ENCODE measurements at places on chromosomes 13 and 19.

- no peak for DNase-seq
These were observed 56.8 kb upstream of the KLF5 start for GRCh38 chr13:73001971-73002370.

GRCh38 chr13:113991676-113992179 lies 17.9 kb upstream of the C13orf46 start:
- no peak for DNase-seq

DNA sequence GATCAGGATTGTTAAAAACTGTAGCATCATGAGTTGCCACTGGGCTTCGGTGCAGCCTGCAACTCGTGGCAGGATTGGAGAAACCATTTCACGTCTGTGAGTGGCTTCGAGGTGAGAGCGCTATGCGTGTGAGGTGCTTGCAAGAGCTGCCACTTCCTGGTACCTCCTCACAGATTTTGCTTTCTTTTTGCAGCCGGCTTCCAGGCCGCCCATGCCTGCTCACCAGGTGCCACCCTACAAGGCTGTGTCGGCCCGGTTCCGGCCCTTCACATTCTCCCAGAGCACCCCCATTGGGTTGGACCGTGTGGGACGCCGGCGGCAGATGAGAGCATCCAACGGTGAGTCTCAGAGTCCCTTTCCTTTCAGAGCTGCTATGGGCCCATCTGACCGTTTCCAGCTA lies 57.9 kb upstream of the C1QTNF9 start:
- peak; percentile 57 for DNase-seq

- no peak for DNase-seq
These were observed 7.6 kb upstream of the IPO5 start for GRCh38 chr13:97945792-97946419.

DNA sequence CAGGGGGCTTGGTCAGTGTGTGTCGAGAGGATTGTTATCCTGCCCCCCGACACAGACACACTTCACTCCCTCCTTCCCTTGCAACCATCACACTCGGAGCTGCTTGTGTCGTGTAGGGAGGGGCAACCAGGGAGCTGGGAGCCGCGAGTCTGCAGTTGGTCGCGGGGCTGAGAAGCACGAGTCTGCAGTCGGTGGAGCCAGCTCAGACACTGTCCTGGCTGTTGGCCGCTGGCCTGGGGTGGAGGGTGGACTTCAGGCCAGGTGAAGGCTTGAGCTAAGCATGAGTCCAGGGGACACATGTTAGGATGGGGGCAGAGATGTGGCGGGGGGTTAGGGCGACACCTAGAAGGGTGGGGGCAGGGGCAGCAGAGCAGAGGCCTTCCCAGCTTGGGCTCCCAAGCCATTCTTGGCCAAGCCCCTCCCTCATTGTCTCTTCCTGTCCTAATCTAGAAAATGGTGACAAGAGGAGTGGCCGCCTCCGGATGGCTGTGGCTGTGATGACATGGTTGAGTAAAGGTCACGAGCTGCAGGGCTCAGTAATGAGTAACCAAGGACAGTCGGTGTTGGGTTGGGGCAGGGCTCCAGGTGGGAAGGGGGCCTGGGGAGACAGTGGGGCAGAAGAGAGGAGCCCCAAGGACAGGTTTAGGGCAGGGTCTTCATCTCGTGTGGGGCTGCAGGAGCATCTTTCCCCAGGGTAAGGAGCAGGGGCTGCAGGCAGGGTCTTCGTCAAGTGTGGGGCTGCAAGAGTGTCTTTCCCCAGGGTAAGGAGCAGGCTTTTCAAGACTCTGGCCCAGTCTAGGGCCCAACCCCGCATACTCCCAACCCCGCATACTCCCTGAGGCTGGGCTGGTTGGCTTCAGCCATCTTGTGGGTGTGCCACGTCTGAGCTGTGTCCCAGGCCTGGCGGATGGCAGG lies 8.6 kb downstream of the PPP5C start:
- no peak for DNase-seq
